ENCODE measurements at places on chromosomes 3 and 15.

DNA sequence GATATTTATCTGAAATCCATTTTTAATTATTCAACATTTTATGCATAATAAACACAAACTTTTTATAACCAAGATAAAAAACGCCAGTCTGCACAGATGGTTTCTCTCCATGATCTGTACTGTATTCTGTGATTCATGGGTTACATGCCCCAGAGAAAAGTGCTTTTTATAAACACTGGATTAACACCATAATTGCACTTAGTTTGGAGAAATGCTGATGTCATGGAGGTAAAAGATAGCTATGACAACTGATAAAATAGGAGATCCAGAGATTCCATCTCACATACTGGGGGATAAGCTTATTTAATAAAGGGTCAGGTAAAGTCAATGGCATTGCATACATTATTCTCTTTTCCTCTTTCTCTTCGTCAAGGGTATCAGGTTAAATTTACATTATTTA, 1460.4 kb upstream of the ALCAM start:
- DNase-seq = no peak

GRCh38 chr3:171396048-171396447, 64.2 kb downstream of the TNIK start:
- no peak for DNase-seq

- no peak for DNase-seq
Observed at GRCh38 chr15:86538141-86538540, 458.5 kb downstream of the AGBL1 start.

DNA sequence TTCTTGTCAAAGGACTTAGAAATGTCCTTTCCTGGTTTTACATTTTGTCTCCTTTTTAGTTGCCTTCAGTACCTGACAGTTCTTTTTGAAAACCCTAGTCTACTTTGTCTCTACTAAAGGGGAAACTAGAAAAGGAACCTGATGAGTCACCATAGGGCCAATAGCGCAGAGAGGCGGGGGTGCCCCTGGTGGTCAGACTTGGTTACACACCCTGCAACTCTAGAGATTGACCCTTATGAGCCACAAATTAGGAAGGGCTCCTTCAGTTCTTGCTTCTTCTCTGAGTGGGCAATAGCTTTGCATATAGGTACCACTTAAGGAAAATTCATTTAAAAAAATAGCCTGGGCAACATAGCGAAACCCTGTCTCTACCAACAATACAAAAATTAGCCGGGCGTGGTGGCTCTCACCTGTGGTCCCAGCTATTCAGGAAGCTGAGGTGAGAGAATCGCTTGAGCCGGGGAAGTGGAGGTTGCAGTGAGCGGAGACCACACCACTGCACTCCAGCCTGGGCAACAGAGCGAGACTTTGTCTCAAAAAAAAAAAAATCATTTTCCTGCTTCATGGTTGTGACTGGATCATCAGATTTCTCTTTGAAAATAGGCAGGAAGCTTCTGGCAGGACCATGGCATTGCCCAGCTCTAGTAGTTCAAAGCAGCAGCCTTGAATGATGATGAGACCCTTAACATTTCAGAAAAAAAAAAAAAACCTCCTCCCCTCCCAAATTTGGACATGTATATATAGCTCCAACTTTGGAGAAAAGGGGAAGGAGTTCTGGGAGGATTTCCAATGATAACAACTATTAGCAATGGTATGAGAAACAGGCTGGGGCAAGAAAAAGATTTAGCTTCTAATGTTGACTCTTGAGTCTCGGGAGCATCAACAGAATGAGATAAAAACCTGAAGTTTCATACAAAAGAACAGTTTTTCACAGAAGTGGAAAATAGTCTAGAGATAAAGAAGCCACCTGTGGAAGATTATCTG, 45.2 kb upstream of the RASA2 start:
- DNase-seq = no peak

- DNase-seq = no peak
Observed at GRCh38 chr15:27638958-27639357, 460.2 kb downstream of the OCA2 start.

DNA sequence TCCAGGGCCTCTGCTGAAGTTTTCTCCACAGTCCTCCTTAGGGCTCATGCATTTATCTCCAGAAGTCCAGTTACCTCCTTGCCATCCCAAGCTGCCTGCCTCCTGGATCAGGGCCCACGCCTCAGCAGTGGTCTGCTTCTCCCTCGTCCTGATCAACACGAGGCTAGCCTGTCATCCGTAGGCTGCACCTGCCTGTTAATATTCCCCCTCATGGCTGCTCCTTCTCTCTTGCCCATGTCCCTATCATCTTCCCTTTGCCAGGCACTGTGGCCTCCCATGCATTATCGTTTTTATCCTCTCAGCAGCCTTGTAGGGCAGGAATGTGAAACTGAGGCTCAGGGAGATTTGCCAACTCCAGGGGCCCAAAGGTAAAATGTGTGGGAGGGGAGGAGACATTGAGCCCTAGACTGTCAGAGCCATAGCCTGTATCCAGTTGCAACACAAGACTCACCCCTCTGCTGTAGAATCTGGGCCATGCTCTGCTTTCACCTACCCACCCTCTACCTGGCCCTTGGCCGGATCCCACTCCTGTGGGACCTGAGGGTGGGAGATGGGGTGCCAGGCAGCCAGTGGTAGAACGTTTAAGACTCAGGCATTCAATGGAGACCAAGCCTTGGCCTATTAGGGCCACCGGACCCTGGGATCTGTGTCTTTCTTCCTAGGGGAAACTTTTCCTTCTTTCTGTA, 4.6 kb downstream of the GRM2 start:
- no peak for DNase-seq

GRCh38 chr15:70833422-70833821, 20.5 kb downstream of the LARP6 start:
- no peak for DNase-seq

Measured in NCI-H1417 treated with DMSO at 0.1 percent for 48 hours (cell line).